ENCODE measurements at places on chromosomes 13 and 19.

DNA sequence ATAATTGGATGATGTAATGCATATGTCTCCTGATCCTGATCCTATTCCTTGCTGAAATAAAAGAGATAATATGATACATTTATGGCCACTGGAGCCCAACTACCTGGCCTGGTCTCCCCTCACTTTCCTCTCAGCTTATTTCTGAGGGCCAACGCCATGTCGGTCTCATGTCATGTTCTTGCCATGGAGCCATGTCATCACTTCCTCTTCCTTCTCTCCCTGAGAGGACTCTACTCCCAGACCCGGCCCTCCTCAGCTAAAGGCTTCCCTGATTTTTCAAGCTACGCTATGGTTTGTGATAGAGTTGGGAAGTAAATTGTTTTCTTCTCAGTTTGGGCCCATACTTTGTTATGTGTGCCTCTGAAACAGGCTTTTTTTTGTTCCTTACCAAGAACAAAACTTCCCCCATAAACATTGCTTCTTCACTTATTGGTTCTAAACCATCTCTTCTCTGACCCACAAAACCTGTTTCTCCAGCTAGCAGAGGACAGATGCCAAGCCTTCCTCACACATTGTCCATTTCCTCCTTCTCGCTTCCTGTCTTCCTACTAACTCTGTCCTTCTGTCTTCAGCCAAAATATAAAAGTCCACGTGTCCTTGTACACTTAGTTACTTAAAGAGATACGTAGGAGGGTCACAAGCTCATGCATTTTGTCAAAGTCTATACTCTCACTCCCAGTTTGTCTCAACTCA lies 319.9 kb upstream of the DACH1 start:
- DNase-seq: no peak

GRCh38 chr19:6057651-6058517 lies 52.4 kb downstream of the RFX2 start:
- no peak for DNase-seq

- peak; percentile 36 for DNase-seq
These were observed 1.2 kb upstream of the TMEM59L start for GRCh38 chr19:18611327-18612050.

DNA sequence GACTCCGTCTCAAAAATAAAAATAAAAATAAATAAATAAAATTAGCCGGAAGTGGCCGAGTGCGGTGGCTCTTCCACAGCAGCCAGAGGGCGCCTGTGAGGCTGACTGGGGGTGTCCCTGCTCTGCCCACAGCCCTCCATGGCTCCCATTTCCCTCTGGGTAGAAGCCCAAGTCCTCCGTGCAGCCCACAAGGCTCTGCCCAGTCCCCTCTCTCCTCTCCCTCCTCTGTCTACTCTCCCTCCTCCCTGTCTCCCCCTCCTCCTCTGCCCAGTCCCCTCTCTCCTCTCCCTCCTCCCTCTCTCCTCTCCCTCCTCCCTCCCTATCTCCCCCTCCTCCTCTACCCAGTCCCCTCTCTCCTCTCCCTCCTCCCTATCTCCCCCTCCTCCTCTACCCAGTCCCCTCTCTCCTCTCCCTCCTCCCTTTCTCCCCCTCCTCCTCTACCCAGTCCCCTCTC lies 20.4 kb downstream of the MISP start:
- no peak for DNase-seq

DNA sequence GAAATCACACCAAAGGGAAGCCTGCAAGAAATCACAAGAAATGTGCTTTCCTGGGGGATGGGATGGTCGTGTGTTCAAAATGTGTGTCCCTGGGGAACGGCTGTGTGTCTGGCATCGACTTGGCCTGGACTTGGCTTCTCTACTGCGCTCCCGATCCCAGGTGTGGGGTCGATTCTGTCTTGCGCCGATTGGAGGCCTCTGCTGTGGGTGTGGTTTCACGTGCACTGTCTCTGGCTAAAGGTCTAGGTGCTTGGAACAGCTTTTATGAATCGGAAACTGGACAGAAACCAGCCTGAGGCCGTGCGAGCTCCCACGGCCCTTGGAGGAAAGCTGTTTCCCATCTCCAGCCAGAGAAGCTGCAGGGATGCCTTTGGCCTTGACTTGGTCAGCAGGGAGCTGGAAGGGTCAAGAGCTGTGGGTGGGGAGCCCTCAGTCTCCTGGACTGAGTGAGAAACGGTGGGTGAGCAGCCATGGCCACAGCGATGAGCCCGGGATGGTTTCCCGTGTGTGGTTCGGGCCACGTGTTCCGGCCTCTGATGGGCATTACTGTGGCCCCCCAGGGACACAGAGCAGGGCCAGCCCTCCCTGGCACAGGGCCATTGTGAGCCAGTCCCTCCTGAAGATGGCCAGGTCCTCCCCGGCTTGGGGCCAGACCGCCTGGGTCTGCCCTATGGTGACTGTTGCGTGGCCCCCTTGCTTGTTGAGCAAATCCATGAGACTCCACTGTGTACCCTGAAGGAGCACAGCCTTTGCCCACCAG lies 29.7 kb downstream of the MCF2L start:
- DNase-seq: no peak

GRCh38 chr13:40569024-40569350 lies 97.5 kb downstream of the FOXO1 start:
- DNase-seq: no peak

DNA sequence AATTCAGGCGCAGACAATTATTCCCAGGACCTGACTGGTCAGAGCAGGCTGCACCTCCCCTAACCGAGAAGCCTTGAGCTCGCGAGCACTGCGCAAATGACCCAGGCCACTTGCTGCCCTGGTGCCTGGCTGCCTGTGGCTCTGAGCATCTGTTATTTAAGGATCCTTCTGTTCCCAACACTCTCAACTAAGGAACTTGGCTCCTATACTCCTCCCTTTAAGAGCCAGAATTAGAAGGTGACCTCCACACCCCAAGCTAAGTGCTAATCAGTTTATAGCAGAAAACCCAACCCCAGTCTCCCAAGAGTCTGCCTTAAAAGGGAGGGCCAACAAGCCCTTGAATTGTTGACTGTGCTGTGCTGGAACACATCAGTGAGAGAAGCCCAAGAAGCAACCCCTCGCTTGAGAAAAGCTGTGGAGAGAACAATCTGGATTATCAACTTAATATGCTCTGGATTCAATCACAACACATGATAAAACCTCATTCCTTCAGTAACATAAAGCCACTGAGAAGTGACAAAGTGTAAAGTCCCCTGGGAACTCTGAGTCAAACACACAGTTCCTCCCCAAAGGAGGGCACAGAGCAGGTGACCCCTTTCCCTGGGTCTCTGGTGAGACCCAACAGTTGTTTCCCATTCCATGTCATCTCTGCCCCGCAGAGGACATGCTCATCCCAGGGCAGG lies 14.6 kb downstream of the AKAP8L start:
- no peak for DNase-seq

DNA sequence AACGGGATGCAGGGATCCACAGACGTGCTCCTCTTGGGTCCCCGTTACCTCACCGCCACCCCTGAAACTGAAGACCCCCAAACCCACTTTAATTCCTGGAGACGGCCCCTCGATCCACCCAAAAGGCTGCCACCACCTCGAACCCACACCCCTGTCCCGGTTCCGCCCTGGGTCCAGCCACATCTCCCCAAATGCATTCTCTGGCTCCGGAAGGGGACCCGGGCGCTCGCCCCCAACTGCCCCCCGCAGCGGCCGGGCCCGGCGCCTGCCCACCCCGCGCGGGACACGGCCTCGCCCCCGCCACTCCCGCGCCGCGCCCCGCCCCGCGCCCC lies 219 bp upstream of the FSTL3 start:
- DNase-seq: no peak

GRCh38 chr13:110607675-110608224 lies 7.6 kb upstream of the NAXD start:
- DNase-seq: no peak

- no peak for DNase-seq
These were observed 213.6 kb downstream of the URI1 start for GRCh38 chr19:30155381-30156200.

DNA sequence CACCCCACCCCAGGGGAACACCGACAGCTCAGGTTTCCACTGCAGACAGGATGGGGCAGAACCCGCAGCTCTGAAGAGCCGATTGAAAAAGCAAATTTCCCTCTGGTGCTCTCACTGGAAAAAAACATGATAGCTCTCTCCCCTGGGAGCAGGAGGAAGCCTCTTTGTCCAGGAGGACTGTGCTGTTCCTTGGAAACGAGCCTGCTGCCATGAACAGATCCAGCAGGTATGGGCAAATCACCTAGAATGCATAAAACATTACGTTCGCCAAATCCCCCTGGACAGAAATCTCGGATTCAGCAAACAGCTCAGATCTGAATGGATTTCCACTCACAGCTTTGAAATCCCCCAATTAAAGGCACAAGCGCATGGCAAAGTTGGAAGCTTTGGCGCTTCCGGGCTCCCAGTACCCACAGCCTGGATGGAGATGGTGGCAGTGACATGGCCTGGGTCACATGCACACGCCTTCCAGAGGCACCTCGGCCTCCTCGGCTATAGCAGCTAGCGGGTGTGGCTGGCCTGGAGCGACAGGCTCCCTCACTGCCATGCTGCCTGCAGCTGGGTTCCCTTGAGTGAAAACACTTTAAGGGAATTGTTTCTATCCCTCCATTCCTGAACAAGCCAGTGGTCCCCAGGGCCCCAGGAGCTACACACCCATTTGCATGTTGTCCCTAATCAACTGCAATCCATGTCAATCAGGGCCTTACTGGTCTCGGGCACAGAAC lies 59.1 kb downstream of the CEBPG start:
- no peak for DNase-seq

DNA sequence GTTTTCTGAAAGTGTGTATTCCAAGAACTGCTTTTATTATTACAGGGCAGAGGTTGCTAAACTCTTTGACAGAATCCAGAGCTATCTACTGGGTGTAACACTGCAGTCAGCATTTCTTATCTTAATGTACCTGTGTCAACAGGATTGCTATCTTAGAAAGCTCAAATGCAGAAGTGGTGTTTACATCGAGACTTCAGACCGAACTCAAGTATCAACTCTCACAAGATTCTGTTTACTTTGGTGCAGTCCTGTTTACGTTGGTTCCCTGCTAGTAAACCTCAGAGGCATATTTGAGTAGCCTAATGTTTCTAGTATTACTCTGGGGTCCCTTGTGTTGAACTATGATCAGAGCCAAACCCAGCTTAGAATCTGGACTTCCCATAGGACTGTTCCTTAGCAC lies 20.5 kb downstream of the SLC15A1 start:
- no peak for DNase-seq

DNA sequence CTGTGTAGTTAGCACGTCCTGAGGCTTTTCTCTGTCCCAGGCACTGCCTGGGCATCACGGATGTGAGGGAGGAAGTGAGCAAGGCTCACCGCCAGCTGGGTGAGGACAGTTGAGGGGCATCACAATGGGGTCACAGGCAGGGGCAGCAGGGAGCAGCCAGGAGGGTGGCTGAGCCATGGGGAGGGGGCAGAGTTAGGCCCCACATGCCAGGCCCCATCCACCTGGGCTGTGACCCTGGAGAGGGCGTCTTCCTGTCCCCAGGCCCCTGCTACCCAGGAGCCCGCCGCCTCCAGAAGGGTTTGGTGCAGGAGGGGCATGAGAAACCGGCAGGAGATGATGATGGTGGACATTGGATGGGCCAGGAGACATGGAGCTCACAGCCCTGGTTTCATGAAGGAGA lies 56.8 kb upstream of the F7 start:
- no peak for DNase-seq

- no peak for DNase-seq
These were observed 110.4 kb upstream of the KL start for GRCh38 chr13:32905864-32906180.

GRCh38 chr19:8558325-8558724 lies 18.9 kb downstream of the MYO1F start:
- DNase-seq: no peak

DNA sequence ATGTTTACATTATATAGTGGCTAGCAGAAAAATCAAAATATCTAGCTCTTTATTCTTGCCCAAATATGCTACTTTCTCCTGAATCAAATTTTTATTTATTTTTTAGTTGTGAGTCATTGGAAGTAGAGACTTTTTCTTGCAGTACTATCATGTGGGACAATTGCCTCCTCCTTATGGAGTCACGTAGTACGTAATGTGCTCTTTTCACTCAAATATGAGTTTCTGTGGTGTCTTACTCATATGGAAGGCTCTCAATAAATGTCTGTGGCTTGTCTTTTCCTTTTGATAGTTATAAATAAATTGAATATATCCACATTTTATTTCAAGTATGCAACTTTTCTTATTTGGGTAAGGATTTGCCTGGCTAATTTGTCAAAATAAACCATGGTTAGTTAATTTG lies 1411.0 kb upstream of the SLC10A2 start:
- DNase-seq: no peak

GRCh38 chr19:15318241-15318691 lies 14.1 kb downstream of the BRD4 start:
- DNase-seq: peak; percentile 72

DNA sequence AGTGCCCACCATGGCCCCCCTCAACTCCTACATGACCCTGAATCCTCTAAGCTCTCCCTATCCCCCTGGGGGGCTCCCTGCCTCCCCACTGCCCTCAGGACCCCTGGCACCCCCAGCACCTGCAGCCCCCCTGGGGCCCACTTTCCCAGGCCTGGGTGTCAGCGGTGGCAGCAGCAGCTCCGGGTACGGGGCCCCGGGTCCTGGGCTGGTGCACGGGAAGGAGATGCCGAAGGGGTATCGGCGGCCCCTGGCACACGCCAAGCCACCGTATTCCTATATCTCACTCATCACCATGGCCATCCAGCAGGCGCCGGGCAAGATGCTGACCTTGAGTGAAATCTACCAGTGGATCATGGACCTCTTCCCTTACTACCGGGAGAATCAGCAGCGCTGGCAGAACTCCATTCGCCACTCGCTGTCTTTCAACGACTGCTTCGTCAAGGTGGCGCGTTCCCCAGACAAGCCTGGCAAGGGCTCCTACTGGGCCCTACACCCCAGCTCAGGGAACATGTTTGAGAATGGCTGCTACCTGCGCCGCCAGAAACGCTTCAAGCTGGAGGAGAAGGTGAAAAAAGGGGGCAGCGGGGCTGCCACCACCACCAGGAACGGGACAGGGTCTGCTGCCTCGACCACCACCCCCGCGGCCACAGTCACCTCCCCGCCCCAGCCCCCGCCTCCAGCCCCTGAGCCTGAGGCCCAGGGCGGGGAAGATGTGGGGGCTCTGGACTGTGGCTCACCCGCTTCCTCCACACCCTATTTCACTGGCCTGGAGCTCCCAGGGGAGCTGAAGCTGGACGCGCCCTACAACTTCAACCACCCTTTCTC lies 8.2 kb downstream of the FOXA3 start:
- no peak for DNase-seq
